CD4-positive, alpha-beta T cell treated with Interleukin-6 at 100 ng/mL for 8 hours (primary cell): ENCODE measurements at places on chromosomes 13 and 19.
A peak's percentile ranks its signal among the peaks of the same experiment; 100 is the strongest.

- no peak for DNase-seq
These were observed 186.2 kb downstream of the POSTN start for GRCh38 chr13:37412241-37412921.

DNA sequence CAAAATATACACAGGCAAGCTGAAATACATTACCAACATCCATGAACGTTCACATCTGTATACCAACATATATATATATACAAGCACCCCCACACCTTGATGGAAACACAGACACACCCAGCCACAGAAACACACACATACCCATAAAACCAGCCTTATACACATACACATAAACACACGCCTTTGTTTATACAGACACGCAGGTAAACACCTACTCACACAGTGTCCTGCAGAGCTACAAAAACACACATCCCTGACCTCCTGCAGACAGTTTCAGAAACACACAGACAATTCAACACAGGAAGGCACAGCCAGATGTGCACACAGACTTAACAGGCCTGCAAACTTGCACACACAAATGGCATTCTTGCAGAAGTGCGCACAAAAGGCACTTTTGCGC is 21.3 kb upstream of the IRGC start:
- no peak for DNase-seq

- DNase-seq, result no peak
These were observed 572 bp downstream of the SHISA2 start for GRCh38 chr13:26051231-26051656.

- no peak for DNase-seq
These were observed 63.9 kb upstream of the SLITRK5 start for GRCh38 chr13:87607266-87607665.

- peak; percentile 78 for DNase-seq
These were observed 9.0 kb upstream of the MEIS3 start for GRCh38 chr19:47428177-47428894.

DNA sequence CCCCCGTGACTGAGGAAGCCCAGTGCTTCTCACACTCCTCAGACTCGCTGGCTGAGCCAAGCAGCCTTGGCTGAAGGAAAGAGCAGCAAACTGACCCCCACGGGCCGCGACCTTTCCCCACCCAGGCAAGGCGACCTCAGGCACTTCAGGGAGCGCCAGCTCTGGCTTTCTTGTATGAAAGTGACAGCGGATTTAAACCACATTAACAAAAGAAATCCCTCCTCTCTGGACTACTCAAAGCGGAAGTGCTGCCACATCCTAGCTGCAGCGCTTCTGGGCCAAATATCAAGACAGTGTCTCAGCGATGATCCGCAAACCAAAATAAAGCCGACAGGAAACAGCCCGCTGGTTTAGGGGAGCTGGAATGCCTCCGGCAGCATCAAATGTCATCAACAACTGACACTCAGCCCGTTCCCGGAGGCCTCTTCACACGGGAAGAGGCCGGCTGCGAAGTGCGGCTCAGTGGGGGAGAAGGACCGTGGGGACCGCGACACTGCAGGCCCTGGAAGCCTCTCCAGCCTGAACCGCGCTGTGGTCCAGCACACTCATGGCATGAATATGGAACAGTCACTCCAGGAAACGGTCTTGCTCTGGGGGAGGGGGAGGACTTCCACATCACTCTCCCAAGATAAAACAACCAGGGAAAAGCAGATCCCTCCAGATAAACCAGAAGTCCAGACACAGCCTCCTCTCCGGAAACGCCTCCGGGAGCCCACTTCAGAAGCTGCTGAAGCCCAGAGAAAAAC is 1.4 kb downstream of the RASA3 start:
- peak; percentile 79 for DNase-seq
